ENCODE measurements at places on chromosomes 13 and 19.

GRCh38 chr13:108618233-108618632 is 11.2 kb upstream of the MYO16 start:
- no peak for DNase-seq

GRCh38 chr19:51076631-51077213 is 6.0 kb downstream of the KLK14 start:
- DNase-seq: no peak

GRCh38 chr13:21152251-21152899 is 24.0 kb downstream of the SKA3 start:
- no peak for DNase-seq

DNA sequence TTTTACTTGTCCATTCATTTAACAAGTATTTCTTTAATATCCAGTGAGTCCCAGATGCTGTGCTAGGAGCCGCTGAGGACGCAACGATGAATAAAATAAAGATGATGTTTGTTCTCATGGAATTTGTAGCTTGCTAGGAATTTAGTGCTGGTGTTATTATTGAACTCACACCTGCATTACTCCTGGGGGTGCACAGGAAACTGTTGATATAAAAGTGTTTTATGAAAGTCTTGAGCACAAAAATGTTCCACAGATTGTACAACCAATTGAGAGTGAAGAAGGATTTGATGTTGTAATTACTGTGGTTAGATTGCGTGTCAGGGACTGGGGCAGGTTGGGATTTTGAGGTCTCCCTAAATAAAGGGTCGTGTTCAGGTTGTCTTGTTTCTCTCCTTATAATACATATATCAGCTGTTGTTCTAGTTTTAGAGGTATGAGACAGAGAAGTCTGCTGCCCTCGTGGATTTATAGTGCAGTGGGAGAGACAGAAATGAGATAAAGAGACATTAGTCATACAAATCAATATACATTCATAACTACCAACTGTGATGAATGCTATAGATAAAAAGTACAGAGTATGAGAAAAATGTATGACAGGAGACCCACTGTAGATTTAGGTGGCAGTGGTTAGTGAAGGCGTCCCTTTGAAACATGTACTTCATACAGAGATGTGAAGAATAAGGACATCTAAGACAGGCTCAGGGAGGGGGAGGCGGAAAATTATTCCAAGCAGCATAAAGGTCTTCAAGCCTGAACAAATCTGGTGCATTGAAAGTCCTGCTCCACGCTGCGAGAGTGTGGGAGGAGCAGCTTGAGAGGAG is 11.3 kb downstream of the CACNG6 start:
- no peak for DNase-seq

GRCh38 chr13:20197361-20197834 is 4.7 kb upstream of the GJB2 start:
- DNase-seq: no peak

- peak; percentile 51 for DNase-seq
Observed at GRCh38 chr19:28878862-28879566, 333.9 kb downstream of the UQCRFS1 start.
